CD4-positive, alpha-beta T cell treated with Interleukin-15 for 4 hours (primary cell): ENCODE measurements at places on chromosomes 6 and 20.

GRCh38 chr6:157952861-157953351, 28.8 kb upstream of the SYNJ2 start:
- DNase-seq = no peak

GRCh38 chr6:24126586-24127192, 674 bp downstream of the NRSN1 start:
- DNase-seq = peak; percentile 1

DNA sequence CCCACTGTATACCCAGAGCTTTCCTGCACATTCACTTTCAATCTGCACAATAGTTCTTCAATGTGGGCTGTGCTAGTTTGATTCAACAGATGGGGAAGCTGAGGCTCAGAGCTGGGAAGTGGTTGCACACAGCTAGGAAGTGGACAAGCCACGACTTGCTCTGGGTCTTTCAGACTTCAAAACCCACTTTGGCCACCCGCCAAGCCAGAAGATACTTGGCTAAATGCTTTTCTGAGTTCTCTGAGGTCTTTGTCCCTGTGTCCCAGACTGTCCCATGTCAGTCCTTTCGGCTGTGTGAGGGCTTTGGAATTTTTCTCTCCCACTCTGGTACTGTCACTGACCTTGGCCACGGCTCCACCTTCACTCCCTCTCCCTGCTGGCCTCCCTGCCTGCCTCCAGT, 10.6 kb downstream of the PDYN start:
- DNase-seq = no peak

DNA sequence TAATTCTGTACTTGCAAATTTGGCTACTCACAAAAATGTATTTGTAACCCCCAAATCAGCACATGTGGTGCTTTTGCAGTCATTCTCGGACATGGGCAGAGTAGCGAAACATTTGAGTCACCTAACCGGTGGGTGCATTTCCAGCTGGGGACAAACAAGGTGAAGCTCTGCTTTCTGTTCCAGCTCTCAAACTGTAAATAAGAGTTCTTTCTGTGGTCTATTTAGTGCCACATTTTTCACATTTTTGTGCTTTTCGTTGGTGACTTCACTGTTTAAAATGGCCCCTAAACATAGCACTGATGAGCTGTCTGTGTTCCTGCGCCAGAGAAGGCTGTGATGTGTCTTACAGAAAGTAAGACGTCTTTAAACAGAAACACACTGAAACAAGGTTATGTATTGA, 244.5 kb downstream of the CDC5L start:
- DNase-seq = no peak

DNA sequence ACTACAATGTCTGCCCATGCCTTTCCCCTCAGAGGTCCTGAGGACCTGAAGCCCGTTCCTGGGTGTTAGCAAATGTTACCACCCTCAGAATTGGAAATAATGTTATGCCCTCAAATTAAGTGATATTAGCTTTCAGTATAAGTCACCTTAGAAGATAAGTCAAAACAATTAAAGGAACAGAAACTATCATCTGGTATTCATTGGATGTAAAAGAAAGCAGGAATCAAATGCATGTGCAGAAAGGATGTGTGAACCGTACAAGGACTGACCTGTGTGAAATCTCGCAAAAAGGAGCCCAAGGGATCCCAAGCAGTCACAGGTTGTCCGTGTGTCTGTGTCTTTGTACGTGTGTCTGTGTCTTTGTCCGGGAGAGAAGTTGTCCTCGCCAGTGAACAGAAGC, 51.6 kb upstream of the TAB2 start:
- DNase-seq = no peak

GRCh38 chr6:168640768-168641167, 199.8 kb downstream of the SMOC2 start:
- no peak for DNase-seq

DNA sequence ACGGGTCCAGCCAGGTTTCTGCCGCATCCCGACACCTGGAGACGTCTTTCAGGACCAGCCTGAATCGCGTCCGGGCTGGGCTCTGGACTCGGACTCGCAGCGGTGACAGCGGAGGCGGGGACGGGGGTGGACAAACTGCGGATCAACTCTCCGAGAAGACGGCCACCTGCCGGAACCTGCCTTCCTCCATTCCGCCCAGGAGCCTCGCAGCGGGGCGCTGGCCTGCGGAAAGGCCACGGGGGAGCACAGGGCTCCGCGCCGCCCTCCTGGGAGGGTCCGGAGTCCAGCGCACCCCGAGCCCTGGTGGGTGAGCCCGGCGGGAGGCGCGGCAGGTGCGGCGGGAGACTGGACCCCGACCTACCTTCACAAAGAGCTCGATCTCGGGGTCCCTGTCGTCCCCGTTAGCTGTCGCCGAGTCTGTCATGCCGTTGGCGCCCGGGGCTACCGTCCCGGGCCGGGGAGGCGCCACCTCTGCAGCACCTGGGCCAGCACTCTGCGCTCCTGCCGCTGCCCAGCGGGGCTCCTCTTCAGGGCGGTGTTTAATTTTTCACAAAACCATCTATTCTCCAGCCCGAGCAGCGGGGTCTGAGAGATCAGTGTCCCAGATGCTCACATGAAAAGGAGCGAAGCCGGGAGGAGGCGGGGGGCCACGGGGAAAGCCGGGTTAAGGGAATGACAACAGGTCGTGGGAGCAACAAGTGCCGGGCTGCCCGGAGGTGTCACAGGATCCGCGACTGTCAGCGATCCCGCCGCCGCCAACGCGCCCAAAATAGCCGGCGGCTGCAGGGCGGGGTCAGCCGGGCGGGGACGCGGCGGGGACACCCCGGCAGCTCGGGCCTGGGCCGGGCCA, at the start of gene CLIC5:
TSS of gene CLIC5 (minus strand) at position 742 of the 850 bp plus-strand sequence. CDS start at position 424, 318 bp downstream.
- DNase-seq = peak; percentile 26

DNA sequence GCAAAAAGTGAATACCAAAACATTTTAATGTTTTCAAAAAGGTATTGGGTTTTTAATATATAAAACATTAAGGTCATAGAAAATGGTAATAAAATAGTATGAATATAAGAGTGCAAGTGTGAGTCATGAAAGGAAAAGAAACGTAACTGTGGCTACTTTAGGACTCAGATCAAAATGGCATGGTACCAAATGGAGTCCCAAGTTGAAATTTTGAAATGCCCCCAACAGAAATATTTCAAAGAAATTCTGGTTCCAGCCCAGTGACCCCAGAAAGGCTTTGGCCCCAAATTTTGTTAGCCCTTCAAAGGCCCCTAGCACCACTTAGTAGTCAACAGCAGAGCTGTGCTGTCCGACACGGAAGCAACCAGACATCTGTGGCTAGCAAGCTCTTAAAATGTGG, 6.0 kb downstream of the COL12A1 start:
- DNase-seq = no peak

DNA sequence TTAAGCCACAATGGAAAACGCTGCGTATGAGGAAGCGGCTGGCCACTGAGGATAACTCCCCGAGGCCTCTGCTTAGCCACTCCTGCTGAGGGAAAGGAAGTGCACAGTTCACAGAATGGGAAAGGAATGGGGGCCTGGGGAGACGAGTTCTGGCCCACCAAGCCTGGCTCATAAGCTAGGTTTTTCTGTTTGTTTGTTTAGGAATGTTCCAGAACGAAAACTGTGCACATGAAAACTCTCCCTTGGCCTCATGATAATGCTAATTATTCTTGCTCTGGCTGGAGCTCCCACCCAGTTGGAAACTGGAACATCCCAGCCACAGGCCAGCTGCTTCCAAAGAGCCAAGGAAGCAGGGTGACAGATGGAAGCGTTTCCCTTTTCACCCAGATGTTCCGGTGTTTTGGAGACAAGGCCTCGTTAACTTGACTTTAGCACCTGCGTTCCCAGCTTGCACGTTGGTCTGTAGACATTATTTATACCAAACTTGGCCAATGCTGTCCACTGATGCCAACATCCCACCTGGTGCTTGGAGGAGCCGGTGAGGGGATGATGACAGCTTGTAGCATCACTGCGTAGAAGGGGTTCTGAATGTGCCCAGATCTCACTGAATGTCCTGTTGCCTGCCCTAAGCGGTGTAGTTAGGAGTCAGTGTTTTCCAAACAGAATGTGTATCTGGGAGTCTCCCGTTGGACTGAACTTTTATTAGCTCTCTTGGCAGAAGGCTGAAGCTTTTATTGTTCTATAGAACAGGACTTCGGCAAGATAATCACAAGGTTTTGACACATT, 34.5 kb downstream of the APCDD1L start:
- DNase-seq = no peak

DNA sequence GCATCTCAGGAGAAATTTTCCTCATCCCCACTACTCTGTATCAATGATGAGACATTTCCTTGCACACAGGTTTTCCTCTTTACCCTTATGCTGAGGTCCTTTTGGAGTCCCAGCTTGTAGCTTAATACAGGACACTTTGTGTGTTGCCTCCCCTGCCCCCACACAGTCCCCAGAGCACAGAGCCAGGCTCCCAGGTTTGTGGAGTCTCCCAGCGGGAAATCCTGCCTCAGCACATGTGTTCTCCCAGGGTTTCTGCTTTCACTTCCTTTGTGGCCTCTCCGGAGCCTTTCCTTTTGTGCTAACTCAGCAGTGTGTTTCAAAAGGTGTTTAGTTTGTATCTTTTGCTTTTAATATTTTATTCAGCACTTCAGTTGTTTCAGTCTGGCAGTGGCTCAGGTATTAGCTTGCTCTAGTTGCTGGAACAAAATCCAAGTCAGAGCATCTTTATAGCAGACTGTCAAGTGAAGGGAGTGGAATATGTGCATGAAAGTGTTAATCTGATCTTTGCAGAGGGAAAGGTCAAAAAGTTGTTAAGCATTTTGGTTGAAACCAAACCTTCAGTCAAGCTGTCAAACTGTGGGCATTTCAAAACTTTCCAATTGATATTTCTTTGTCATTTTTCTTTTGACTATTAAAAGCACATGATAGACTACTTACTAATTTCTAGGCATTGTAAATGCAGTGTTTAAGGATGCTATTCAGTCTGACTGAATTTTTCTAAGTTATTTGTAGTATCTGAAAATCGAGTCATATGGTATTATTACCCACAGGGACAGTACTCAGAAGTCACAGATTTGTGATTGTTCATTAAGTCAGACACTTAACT, 8.6 kb downstream of the SNX9 start:
- DNase-seq = no peak

- DNase-seq = no peak
Observed at GRCh38 chr6:71038711-71039344, 82.0 kb upstream of the B3GAT2 start.

DNA sequence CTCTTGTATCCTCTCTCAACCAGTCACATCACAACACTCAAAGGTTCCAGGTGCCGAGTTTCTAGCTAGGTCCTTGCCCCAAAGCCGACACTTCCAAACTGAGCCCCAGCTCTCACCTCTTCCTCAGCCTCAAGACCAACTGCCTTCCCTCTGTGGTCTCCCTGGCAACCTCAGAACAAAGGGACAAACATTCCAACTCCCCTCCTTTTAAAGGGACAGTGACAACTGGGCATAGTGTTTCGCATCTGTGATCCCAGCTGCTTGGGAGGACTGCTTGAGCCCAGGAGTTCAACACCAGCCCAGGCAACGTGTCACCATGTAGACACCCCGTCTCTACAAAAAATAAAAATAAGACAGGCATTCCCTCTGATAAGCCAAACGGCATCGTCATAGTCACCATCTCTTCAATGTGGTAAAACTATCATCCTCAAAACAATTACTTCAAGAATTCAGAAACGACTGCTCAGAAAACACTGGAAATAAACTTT, 11.3 kb downstream of the DIDO1 start:
- DNase-seq = no peak

- DNase-seq = no peak
Observed at GRCh38 chr6:22647719-22648118, 78.4 kb downstream of the HDGFL1 start.

GRCh38 chr6:52826513-52826912, 14.1 kb downstream of the GSTA5 start:
- DNase-seq = no peak

GRCh38 chr20:50398821-50399554, 111.2 kb upstream of the PTPN1 start:
- DNase-seq = no peak

DNA sequence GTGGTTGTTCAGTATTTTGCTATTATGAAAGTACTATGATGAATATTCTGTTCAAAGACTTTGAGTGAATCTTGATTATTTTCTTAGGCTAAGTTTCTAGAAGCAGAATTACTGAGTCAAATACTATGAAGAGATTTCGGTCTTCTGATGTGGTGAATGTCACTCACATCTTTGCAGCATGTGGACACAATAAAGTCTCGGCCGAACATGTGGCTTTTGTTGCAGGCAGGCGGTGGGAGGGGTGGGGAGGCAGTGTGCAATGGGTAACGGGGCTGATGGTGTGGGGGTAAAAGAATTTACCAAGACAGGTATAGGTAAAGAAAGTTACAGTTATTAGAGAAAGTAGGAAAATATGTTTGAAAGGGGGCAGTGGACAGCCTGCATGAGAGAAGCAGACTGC, 156.4 kb upstream of the DTNBP1 start:
- no peak for DNase-seq
